ENCODE measurements at places on chromosomes 4 and X. TPM values are rescaled to one million over a fixed set of nuclear protein-coding genes. Genes with fewer than 3 reads are reported as not detected.

The TLR6 gene
- total RNA-seq: 1.6 TPM

The GABRE gene
- not detected for total RNA-seq

The CNKSR2 gene
- 9.4 TPM for total RNA-seq

The RAB39B gene
- total RNA-seq: 12.0 TPM

The REELD1 gene
- total RNA-seq: 0.11 TPM

The SSX4B gene
- total RNA-seq: not detected

The STAP1 gene
- total RNA-seq: 3.0 TPM

The ADH1A gene
- total RNA-seq: not detected

The DMRTC1 gene
- total RNA-seq: not detected

The VCX3A gene
- total RNA-seq: not detected

The FGF16 gene
- not detected for total RNA-seq

The NOCT gene
- total RNA-seq: 21.5 TPM

The SUPT20HL2 gene
- not detected for total RNA-seq

The TRIM2 gene
- total RNA-seq: 0.63 TPM

The SULT1B1 gene
- total RNA-seq: 1.1 TPM

The CLDN22 gene
- total RNA-seq: not detected

The GIMD1 gene
- not detected for total RNA-seq

The SMR3B gene
- not detected for total RNA-seq

The SYP gene
- total RNA-seq: 11.4 TPM

The CT45A3 gene
- not detected for total RNA-seq

The PAK3 gene
- total RNA-seq: 0.18 TPM

The GRIPAP1 gene
- total RNA-seq: 67.7 TPM

The ADGRL3 gene
- not detected for total RNA-seq

The RXFP1 gene
- total RNA-seq: not detected

The SLC25A53 gene
- 4.7 TPM for total RNA-seq

The GRID2 gene
- total RNA-seq: not detected

The SLITRK4 gene
- not detected for total RNA-seq

The MSMO1 gene
- 43.2 TPM for total RNA-seq

The SPACA5 gene
- total RNA-seq: not detected

The CT45A5 gene
- not detected for total RNA-seq

The CXCL6 gene
- not detected for total RNA-seq

The NOA1 gene
- 32.4 TPM for total RNA-seq

The PNMA6E gene
- not detected for total RNA-seq

The CT83 gene
- not detected for total RNA-seq

The MAGEB2 gene
- total RNA-seq: not detected

The PNMA3 gene
- 1.4 TPM for total RNA-seq

The AREG gene
- 0.67 TPM for total RNA-seq

The RASL11B gene
- total RNA-seq: 0.34 TPM

The OPN1MW2 gene
- not detected for total RNA-seq

The MAGEA12 gene
- not detected for total RNA-seq

The MAGIX gene
- 0.54 TPM for total RNA-seq

The ZNF275 gene
- 14.7 TPM for total RNA-seq

Data from activated CD8-positive, alpha-beta T cell treated with anti-CD3 and anti-CD28 coated beads for 36 hours (primary cell).